ENCODE measurements at places on chromosomes 1 and 21. TPM values are rescaled to one million over a fixed set of nuclear protein-coding genes. Genes with fewer than 3 reads are reported as not detected.

GRCh38 chr1:55369474-55369873 lies 154.3 kb upstream of the USP24 start:
- DNase-seq = no peak

DNA sequence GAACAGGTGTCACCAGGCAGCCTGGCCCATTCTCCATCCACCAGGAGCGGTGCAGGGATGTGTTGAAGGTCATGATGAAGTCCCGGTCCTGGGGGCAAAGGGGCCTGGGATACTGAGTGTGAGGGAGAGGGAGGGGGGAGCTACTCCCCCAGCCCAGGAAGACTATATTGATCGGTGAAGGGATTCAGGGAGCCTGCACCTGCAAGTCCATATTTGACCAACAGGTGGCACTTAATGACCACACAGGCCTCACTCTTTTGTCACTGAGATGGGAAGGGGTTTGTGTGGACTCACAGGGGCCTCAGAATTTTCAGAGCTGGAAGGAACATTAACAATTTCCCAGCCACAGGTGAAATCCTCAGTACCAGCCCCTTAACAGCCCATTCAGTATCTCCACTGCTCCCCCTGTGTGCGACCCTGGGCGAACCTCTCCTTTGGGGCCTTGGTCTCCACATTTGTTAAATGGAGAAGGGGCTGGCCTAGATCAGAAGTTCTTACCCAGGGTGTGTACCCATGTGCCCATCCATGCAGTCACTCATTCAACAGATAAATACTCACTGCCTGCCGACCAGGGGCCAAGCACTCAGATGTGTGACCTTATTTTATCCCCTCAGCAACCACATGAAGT lies 55.6 kb downstream of the NKAIN1 start:
- peak; percentile 53 for DNase-seq

DNA sequence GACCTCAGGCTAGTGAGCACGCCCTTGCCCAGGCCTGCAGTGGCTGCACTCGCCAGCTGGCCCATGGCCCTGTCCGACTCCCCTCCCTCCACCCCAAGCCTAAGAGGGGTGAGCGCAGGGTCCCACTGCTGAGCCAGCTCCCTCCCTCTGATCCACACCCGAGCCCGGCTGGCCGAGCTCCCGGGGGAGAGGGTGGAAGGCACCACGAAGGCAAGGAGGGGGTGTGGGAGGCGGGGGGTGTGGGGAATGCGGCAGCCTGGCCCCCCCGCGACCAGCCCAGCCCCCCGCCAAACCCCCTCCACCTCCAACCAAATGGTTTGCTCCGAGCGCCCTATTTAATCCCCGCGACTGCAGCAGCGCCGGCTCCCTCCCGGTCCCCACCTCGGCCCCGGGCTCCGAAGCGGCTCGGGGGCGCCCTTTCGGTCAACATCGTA lies at the start of gene CADM3:
Gene CADM3 (plus strand): TSS at position 362 of the 434 bp plus-strand sequence. CDS start 151 bp downstream, outside the sequence.
- no peak for DNase-seq

DNA sequence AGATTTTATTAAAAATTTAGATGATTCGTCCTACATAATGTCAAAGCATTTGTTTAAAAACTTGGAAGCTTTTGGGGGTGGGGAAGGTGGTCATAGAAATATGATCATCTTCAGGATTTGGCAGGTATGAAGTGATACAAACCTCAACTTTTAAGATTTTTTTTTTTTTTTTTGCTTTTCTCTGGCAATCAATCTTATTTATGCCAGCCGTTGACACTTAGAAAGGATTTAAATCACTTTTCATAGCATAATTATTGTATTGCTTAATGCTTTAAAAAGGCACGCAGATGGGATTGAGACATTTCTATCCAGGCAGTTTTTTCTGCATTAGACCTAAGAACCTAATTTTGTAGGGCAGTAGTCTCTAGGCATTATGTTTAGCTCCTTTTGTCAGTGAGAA lies 19.7 kb downstream of the MRPS6 start:
- DNase-seq = no peak

DNA sequence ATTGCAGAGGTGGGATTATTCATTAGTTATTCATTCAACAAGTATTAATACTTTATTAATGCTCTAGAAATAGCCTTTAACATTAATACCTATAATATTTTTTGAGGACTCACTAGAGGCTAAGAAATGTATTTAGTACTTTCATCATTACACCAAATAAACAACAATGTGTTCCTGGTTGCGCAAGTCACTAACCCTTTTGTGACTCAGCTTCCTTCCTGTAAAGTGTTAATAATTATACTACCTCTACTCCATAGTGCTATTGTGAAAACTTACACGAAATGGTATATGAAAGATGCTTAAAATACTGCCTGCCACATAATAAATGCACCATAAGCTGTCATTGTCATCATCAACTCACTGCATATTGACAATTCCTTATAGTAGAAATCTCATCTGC lies 431.0 kb downstream of the DPYD start:
- no peak for DNase-seq

- peak; percentile 60 for DNase-seq
Measured at GRCh38 chr1:155455588-155456195, 106.9 kb downstream of the ASH1L start.

- DNase-seq = peak; percentile 24
Measured at GRCh38 chr1:106289265-106289928, 767.1 kb upstream of the PRMT6 start.

- no peak for DNase-seq
Measured at GRCh38 chr1:185846672-185847444, 112.7 kb downstream of the HMCN1 start.

GRCh38 chr1:34844252-34844634 lies 15.3 kb downstream of the SMIM12 start:
- no peak for DNase-seq

- DNase-seq = no peak
Measured at GRCh38 chr1:149903836-149904491, 4.6 kb downstream of the BOLA1 start.

DNA sequence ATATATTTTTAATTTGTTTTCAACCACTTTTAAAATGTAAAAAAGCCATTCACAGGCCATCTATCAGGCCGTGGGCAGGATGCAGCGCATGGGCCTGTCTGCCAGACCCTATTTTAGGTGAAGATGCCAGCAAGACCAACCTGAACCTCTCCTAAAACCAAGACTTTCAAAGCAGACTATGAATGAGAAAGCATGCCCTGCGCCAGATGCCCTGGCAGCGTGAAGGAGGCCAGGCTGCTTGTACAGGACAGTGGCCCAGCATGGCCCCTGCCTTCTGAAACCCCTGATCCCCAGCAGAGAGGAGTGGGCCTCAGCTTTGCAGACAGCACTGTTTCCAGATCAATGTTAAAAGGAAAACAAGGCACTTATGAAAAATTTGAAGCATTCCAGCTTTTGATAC lies 31.6 kb downstream of the WDR4 start:
- no peak for DNase-seq

- no peak for DNase-seq
Measured at GRCh38 chr1:9127395-9128165, 1.3 kb downstream of the GPR157 start.

DNA sequence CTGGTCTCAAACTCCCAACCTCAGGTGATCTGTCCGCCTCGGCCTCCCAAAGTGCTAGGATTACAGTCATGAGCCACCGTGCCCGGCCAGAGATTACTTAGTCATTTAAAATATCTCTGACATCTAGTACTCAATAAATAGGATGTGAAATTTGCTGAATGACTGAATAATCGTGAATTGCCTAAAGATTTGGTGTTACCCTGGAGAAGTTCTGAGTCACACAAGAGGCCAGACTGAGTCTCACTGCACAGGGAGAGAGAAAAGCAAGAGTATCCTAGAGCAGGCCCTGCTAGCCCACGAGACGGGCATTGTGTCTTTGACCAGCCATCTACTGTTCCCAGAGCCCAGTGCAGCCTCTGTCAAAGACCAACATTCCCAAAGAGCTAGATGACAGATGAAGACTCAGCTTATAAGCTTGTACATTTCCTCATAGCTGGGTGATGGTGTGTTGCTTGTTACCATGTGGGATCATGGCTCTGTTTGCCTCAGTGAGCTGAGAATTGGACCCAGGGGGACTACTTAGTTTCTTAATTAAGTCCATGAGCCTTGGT lies 5.6 kb upstream of the EIF4G3 start:
- no peak for DNase-seq

DNA sequence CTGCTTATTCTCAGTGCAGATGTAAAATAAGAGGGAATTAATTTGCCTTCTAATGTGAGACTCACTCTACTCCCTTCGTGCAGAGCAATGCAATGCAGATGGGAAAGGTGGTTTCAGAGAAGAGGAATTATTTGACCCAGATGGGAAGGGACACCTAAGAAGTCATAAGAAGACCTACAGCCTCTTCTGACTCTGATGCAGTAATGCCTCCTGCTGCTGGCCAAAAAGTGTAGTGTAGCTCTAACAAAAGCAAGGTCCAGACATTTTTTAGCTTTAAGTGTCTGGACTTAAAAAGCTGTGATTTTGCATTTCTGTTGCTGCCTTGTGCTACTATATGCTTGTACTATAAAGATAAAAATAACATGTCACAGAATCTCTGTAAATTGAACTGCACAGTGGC lies 501.4 kb downstream of the TTLL7 start:
- peak; percentile 27 for DNase-seq

DNA sequence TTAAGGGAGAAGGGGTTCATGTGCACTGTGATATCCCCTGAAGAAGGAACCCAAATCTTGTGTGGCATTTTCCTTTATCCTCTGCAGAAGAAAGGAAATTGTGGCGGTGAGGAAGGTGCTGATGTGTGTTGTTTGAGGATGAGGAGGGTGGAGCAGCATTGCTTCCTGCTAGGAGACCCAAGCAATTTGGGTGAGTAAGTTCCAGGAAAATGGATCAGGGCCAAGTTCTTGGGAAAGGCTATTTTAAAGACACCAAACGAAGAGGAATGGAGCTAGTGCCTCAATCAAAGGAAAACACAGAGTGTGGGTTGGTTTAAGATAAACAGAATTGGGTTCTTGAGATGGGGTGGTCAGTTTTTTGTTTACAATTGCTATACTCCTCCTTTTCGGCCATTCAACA lies 86.7 kb upstream of the MARK1 start:
- DNase-seq = no peak

GRCh38 chr1:28538286-28538685 lies 14.6 kb upstream of the TRNAU1AP start:
- peak; percentile 22 for DNase-seq

DNA sequence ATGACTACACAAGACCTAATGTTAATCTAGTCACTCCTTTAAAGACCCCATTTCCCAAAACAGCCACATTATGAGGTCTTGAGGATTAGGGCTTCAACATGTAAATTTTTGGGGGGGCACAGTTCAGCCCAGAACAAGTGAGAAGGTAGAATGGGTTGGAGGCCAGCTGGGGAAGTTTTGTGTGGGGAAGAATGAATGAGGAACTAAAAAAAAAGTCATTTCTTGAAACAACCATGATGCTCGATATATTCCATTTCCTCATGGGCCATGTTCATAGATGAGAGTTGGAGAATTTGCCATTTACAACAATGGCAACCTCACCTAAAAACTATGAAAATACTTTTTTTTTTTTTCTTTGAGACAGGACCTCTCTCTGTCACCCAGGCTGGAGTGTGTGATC lies 14.5 kb downstream of the NLRP3 start:
- no peak for DNase-seq

GRCh38 chr1:44225761-44226160 lies 12.5 kb downstream of the DMAP1 start:
- DNase-seq = no peak

DNA sequence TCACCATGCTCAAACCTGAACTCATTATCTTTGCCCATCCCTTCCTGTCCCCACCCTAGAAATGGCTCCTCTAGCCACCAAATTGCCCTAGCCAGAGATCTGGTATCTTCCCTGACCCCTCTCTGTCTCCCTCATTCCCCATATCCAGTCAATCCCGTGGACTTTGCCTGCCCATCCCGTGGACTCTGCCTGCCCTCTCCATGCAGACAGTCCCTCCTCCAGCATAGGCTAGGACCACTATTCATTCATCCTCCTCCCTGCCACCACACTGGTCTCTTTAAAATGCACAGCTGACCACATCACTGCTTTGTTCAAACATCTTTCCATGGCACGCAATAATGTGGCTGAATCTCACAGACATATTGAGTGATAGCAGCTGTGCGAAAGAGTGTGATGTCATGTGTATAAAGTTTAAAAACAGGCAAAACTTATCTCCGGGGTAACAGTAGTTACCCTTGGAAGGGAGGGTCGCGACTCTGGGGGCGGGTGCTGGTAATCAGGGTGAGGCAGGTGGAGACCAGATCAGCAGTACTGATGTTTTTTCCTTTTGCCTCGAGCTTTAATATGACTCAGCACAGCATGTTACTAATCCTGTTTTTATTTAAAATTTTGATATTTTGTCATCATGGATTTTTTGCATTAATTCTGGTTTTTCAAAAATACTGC lies 4.8 kb upstream of the SLC2A1 start:
- peak; percentile 43 for DNase-seq

- no peak for DNase-seq
Measured at GRCh38 chr1:82318921-82319320, 518.2 kb downstream of the ADGRL2 start.

GRCh38 chr1:6982860-6983259 lies 197.6 kb downstream of the CAMTA1 start:
- DNase-seq = no peak

- peak; percentile 77 for DNase-seq
Measured at GRCh38 chr1:221457685-221458446, 284.0 kb downstream of the DUSP10 start.

- no peak for DNase-seq
Measured at GRCh38 chr1:51058858-51059257, 43.2 kb upstream of the C1orf185 start.

DNA sequence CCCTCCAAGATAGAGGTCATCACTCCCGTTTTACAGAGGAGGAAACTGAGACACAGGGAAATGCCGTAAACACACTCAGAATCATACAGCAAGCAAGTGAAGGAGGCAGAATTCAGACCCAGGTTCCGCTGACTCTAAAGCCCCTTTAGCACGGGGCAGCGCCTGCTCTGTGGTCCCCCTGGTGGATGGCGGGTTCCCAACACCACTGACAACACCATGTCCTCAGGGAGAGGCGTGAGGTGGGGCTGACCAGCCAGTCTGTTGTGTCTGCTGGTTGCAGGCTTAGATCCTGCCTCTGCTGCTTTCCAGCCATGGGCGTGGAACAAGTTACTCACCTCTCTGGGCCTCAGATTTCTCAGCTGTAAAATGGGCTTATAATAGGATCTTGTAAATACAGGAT lies 617.3 kb downstream of the MATN1 start:
- peak; percentile 23 for DNase-seq

GRCh38 chr1:197842646-197843045 lies 59.8 kb upstream of the C1orf53 start:
- no peak for DNase-seq

DNA sequence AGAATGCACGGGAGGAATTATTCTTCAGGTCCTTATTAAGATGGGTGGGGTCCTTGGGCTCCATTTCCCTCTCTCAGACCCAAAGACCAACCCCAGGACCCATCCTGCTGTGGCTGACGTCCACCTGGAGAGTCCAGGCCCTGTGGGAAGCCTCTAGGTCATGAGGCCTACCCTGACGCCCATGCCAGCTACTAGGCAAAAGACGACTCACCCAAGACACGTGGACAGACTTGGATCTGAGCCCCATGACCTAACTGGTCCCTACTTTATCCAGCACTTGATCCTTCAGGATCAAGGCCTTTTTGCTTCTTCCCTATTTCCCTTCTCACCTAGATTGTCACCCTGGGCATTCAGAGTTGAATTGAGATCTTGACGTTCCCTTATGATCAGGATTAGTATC lies 56.0 kb upstream of the CASZ1 start:
- DNase-seq = no peak

- no peak for DNase-seq
Measured at GRCh38 chr1:39182804-39183203, 21.7 kb upstream of the MACF1 start.

Gene PIGC
- 23.0 TPM for total RNA-seq

Gene RNU5D-1
- total RNA-seq = not detected

Gene E2F2
- 3.5 TPM for total RNA-seq

Gene TLR5
- total RNA-seq = 3.8 TPM

Gene HES2
- not detected for total RNA-seq

Gene CCDC30
- total RNA-seq = 1.7 TPM

Gene PLA2G2D
- total RNA-seq = not detected

Gene AMPD1
- total RNA-seq = 49.3 TPM

Measured in muscle of leg (tissue), 16 donors.